ENCODE measurements at places on chromosomes 3 and 15.

- DNase-seq, result no peak
These were observed 53.4 kb downstream of the PSMD6 start for GRCh38 chr3:63969876-63970275.

- no peak for DNase-seq
These were observed 210.2 kb downstream of the TJP1 start for GRCh38 chr15:29612096-29612495.

DNA sequence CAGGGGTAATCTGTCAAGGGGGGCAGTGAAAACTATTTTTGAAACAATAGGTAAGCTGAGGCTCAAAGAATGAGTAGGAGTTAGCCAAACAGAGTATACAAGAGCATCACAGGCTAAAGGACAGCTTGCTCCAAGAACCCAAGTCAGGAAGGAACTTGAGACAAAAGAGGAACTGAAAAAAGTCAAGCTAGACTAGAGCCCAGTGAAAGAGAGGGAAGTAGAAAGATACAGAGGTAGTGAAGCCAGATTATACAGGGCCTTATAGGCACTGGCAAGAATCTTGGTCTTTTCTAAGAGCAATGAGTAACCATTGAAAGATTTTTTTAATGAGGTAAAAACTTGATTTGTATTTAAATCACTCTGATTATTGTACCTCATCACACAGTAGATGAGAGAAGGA lies 69.9 kb downstream of the FILIP1L start:
- no peak for DNase-seq

GRCh38 chr3:107850681-107851080 lies 240.2 kb downstream of the CD47 start:
- DNase-seq, result no peak

DNA sequence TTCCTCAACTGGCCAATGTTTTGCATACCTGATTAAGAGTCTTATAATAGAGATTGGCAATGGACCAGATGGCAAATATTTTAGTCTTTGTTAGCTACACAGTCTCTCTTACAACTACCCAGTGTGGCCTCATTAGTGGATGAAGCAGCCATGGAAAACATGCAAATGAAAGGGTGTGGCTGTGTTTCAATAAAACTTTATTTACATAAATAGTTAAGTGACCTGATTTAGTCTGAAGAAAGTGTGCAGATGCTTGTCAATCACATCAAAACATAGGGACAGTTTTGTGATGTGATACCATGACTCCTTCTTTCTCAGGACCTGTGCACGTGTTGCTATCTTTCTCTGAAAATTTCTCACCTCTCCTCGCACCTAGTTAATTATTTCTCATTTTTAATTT lies 309.8 kb upstream of the GRM7 start:
- DNase-seq, result no peak

GRCh38 chr3:171508676-171509075 lies 48.5 kb upstream of the TNIK start:
- DNase-seq, result no peak

GRCh38 chr3:69567023-69567709 lies 172.1 kb upstream of the MITF start:
- DNase-seq, result no peak

GRCh38 chr3:187062526-187063177 lies 76.6 kb downstream of the RPL39L start:
- no peak for DNase-seq

- no peak for DNase-seq
These were observed 3.8 kb upstream of the KIF23 start for GRCh38 chr15:69410248-69410874.

DNA sequence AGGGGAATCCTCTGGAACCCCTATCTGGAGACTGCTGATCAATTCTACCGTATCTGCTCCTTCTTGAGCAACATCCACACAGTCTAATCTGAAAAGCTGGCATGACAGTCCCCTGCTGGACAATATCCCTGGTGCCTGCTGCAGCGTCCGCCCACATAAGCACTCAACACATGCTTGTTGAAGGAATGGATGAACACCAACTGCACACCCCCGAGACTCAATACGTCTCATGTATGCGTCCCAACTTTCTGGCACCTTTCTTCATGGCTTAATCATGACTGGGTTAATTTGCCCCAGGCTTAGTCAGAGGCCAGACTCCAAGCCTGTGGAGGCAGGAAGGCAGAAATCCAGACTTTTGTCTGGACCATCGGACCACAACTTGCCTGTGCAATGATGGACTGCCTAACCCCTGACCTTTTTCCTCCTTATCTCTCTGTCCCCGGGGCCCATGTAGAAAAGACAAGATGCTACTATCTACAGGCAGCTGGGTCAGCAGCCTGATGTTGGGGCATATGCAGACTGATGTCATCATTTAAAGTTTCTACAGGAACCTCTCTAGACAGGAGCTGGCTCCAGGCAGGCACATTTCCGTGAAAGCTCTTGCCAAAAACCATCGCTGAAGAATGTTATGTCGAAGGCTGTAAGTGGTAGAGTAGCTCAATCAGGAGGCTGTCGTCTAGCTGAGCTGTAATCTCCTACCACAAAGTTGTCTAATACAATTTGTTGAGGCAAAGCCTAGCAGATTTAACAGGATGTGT lies 114.1 kb upstream of the TPM1 start:
- no peak for DNase-seq

DNA sequence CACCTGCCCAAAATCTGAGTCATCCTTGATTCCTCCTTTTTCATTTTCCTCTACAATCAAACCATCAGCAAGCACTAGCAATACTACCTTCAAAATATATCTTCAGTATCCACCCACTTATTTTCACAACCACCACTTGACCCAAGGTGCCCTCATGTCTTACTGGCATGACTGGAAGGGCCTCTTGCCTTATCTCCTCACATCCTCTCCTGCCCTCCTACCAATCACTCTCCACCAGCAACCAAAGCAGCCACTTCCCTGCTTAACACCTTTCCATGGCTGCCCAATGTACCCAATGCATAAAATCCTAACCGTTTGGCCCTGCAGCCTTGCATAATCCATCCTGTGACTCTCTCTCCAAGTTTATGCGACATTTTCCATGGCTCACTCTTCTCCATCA lies 76.0 kb downstream of the MTHFS start:
- DNase-seq, result no peak

DNA sequence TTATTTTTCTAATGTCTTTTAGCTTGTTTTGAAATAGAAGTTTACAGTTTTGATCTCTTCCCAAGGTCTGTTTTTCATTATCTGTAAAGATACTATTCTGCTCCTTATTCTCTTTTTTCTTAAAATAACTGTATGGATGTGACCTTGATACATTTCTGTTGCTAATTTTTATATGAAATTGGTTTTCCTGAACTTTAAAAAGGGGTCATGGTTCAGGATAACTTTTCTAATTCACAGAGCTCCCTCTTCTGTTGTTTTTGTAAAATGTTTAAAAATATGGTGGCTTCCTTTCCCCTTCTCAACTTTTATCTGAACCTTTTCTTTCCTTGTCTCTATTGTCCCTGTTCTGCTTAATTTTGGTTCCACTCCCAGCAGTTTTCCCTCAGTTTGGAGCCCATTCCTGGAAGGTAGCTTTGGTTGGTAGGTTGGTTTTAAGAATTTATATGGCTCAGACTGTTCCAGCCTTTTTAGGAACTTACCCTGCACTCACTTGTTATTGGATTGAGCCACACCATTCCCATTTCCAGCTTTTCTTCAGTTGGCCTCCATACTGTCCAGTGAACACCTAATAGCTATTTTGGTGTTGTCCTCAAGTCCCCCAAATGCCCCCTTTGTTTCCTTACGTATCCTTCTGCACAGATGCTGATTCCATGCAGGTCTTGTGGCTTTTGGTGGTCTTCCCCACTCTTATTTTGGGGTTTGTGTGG lies 70.3 kb downstream of the SLMAP start:
- no peak for DNase-seq

DNA sequence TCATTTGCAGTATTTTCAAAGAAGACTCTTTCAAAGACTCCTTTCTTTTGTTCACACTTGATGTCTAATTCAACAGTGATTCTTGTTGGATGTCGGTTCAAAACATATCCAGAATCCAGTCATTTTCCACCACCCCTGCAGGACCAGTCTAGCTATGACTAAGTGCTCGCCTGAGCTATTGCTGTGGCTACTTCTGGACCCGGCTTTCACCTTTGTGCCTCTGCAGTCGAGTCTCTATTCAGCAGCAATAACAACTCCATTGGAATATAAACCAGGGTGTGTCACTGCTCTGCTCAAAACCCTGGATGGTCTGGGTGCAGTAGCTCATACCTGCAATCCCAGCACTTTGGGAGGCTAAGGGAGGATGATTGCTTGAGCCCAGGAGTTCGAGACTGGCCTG lies 55.0 kb downstream of the PRICKLE2 start:
- no peak for DNase-seq

GRCh38 chr3:126355251-126355650 lies 2.0 kb downstream of the KLF15 start:
- DNase-seq, result no peak

DNA sequence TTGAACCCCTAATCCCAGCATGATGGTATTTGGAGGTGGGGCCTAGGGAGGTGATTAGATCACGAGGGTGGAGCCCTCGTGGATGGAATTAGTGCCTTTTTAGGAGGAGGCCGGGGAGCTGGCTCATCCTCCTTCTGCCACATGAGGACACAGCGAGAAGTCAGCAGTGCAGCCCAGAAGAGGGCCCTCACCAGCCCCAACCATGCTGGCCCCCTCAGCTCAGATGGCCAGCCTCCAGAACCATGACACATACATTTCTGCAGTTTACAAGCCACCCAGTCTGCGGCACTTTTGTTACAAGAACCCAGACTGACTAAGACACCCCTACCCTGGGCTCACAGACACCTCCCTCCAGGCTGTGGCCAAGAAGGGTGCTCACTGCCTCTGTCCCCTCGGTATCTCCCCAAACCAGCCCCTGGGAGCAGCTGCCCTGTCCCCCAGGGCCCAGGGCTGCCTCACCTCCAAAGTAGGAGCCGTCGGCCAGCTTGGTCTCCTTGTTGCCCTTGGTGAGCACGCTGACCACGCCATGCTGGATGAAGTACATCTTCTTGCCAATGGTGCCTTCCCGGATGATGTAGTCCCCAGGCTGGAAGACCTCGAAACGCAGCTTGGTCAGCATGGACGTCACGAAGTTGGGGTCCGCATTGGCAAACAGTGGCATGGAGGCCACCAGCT lies 44.1 kb downstream of the HCN4 start:
- no peak for DNase-seq

- DNase-seq, result no peak
These were observed 709.4 kb downstream of the SQOR start for GRCh38 chr15:46344115-46344724.

DNA sequence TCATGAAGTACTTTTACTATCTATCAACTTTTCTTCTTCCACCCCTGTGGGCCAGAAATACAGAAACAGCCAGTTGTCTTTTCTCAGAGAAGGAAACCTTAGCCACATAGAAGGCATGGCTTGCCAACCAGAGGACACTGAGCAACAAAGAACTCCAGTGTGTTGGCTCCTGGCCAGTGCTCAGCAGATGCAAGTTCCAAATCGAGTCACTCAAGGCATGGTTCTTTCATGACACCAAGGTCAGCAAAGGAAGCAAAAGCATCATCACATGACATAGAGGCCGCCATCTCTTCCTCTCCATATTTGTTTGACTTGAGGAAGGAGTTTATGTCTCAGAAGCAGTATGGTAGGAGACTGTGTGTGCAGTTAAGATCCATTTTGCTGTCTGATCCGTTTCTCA lies 92.2 kb downstream of the MYLK start:
- no peak for DNase-seq

DNA sequence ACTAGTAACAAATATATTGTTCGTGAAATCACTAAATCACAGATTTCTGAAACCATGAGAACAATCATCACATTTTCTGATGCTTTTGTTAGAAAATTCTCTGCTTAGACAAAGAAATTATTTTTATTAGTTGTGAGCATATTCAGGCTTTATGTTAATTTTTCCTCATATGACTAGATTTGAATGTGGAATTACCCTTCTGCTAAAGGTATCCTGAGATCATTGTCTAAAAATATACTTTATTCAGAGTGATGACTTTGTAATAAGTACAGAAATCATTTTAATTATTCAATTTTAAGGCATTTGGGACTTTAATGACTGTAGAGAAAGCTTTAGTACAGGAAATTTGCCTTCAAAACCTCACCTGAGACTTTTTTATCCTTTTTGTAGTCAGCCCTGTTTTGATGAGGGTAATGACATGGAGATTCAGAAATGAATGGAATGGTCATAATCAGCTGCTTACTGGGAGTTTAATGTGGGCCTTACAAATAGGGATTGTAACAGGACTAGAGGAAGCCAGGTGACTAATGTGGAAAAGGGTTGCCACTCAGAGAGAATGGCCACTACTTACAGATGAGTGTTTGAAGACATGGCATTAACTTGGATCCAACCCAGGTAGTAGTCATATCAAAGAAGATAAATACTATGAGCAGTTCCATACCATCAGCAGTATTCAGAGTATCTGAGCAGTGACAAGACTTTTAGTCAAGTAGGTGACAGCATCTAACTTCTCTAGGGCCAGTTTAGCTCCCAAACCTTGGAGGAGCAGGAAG lies 148.3 kb downstream of the MBNL1 start:
- DNase-seq, result no peak

DNA sequence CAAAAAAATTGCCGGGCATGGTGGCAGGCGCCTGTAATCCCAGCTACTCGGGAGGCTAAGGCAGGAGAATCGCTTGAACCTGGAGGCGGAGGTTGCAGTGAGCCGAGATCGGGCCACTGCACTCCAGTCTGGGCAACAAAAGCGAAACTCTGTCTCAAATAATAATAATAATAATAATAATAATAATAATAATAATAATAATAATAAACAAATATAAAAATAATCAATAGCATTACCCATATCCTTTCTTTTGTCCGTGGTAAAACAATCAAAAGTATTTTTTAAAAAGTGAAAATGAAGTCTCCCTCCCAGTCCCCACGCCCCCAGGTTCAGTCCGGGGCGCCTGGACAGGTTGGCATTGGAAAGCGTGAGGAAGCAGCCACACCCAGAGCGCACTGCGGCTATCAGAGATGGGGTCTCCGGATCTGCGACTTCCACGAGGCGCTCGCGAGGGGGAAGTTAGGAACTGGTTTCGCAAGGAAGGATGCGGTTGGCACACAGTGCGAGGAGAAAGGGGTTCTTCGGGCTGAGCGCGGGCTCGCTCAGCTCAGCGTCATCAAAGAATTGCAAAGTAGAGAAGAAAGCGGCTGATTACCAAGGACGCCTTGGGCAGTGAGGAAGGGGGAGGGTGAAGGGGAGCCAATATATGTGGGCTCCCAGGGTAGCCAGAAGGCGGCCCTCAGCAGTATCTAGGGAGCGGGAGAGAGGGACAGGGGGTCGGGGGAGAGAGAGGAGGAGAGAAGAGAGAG lies 69.5 kb upstream of the EPHB3 start:
- no peak for DNase-seq

DNA sequence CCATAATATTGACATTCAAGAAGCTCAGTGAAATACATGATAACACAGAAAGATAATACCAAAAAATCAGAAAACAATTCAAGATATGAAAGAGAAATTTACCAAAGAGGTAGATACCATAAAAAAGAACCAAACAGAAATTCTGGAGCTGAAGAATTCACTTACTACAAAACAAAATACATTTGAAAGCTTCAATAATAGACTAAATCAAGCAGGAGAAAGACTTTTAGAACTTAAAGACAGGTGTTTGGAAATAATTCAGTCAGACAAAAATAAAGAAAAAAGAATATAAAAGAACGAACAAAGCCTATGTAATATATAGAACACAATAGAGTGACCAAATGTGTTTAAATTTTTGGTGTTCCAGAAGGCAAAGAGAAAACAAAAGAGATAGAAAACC lies 158.7 kb downstream of the MOBP start:
- no peak for DNase-seq

- no peak for DNase-seq
These were observed 66.1 kb downstream of the WDR49 start for GRCh38 chr3:167587651-167588050.

- DNase-seq, result no peak
These were observed 101.8 kb downstream of the RAB11A start for GRCh38 chr15:65970937-65971740.
